Left hindlimb (tissue), 1 donor: ENCODE measurements at places on chromosomes 6 and 20.
A peak's percentile ranks its signal among the peaks of the same experiment; 100 is the strongest.

DNA sequence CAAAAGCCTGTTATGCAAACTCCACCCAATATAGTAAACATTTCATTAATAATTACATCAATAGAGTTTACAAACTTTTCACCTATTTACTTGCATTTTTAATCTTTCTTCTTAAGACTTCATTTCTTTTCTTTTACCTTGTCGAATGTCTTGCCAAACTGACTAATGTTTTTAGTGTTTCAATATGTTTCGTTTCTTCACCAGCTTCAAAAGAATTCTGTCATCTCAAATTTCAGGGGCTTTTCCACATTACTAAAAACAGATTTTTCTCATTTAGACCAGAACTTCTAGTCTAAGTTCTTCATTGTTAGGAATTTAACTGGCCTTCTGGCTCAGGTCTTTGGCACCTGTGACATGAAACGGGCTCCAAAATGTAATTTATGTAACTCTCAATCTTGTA, 196.5 kb downstream of the ARHGAP18 start:
- DNase-seq = no peak

GRCh38 chr20:43821795-43822194, 92.9 kb upstream of the TOX2 start:
- DNase-seq = no peak

- DNase-seq = no peak
Measured at GRCh38 chr20:23544133-23544532, 24.2 kb downstream of the CST9L start.

DNA sequence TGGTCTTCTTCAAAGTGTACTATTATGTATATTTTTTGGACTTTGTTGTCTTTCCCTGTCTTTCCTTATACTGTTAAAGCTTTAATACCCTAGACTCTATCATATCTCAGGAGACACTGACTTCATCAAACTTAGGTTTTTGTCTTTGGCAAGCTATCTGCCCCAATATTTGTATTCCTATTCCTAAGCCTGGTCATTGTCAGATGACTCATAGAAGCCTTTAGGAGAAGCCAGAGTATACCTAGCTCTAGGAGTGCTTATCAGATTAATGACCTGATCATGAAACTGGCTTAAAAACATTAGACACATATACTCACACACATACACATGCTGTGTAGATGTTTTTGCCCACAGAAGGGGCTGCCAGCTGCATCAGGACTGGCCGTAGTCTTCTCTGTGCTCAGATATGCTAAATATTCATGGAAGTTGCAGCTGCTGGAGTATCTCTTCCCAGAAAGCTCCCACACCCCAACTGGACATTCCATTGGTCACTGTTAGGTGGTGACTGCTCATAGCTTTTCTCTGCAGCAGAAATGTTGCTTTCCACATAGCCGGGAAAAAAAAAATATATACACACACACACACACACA, 102.0 kb downstream of the ANKS1A start:
- peak; percentile 43 for DNase-seq

GRCh38 chr6:36235309-36235708, 34.6 kb upstream of the PNPLA1 start:
- no peak for DNase-seq

- DNase-seq = no peak
Measured at GRCh38 chr6:38088829-38089228, 269.3 kb downstream of the ZFAND3 start.

GRCh38 chr20:50590348-50590664, 80.1 kb downstream of the PTPN1 start:
- DNase-seq = no peak

- DNase-seq = no peak
Measured at GRCh38 chr6:117481926-117482239, 591 bp upstream of the DCBLD1 start.

DNA sequence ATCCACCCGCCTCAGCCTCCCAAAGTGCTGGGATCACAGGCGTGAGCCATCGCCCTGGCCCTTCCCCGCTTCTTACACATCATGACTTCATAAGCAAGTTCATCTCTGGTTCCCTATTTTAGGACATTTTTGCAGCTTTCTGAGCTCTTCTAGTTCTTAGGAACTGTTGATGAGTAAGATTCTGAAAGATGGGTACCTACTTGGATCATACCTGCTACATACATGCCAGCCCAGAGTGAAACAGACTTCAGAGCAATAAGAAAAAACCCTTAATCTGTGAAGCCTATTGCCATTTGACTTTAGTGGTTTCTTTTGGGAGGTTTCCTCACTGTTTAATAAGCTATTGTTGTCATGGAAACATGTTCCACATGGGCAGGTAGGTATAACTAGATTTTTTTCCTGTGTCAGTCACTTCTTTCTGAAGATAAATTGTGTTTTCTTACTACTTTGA, 27.9 kb upstream of the TMEM217 start:
- DNase-seq = no peak

- peak; percentile 92 for DNase-seq
Measured at GRCh38 chr6:31736021-31736767, at the start of gene CLIC1. TSS of gene CLIC1 (minus strand) at chr6:31736530. CDS start at chr6:31736300, 230 bp downstream.

- peak; percentile 41 for DNase-seq
Measured at GRCh38 chr20:25470045-25470444, 62.6 kb downstream of the GINS1 start.

DNA sequence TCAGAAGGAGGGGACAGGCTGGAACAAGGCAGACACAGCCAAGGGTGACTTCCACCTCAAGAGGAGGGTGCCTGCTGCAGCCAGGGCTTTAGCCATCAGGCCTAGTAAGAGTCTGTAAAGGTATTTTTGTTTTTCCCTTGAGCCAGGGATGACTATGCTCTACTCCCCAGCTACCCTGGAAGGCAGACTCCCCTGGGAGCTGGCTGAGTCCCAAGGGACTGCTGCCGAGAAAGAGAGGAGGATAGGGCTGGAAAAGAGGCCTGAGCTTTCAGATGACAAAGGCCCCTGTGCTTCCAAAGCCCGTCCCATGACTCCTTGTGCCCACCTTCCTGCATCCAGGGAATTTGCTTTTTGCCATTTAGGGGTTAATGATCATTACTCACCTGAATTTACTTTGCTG, 14.0 kb upstream of the GSTA4 start:
- no peak for DNase-seq

DNA sequence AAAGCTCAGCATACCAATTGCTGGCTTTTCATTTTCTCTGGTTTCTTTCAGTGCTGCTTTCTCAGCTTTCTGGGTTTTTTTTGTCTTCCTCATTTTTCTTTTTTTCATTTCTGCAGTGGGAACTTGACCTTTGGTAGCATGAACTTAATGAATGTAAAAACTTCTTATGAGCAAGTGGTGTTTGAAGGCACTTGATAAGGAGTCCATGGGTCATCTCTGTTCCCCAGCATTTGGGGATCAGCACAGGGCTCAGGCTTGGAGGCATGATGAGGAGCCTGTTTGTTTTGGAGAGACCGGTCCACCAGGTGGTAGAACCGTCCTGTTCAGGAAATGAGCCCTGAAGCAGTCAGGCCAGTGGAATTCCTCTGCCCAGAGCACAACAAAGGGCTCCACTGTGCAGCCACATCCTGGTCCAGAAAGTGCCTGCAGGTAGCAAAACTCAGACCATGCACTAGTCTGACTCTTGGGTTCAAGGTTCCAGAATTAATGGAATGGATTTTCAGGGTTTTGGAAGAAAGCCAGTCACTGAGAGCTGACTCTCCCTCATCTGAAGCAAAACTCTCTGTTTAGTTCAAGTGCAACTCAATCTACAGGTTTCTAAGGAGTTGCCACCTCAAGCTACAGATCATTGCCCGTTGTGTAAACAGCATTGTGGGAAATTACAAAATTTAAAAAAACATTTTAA, 52.3 kb upstream of the ADGRF1 start:
- no peak for DNase-seq

- no peak for DNase-seq
Measured at GRCh38 chr6:146937316-146937715, 266.9 kb upstream of the STXBP5 start.

DNA sequence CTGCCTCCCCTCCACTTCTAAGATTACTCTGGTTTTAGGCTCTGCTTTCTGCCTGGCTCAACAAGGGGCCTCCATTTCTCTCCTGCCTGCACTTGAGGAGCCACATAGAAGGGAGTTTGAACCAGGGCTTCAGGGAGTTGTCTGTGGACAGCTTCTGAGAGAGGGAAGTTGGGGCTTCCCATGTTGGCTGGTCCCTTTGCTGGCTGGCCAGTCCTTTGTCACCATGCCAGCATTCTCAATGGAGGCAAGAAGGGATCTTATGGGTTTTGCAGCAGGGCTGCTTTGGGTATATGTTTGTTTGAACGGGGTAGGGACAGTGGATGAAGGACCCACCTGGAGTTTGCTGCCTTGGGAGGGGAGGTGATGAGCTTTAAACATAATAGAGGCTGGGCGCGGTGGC, 124.9 kb downstream of the CARMIL1 start:
- no peak for DNase-seq

DNA sequence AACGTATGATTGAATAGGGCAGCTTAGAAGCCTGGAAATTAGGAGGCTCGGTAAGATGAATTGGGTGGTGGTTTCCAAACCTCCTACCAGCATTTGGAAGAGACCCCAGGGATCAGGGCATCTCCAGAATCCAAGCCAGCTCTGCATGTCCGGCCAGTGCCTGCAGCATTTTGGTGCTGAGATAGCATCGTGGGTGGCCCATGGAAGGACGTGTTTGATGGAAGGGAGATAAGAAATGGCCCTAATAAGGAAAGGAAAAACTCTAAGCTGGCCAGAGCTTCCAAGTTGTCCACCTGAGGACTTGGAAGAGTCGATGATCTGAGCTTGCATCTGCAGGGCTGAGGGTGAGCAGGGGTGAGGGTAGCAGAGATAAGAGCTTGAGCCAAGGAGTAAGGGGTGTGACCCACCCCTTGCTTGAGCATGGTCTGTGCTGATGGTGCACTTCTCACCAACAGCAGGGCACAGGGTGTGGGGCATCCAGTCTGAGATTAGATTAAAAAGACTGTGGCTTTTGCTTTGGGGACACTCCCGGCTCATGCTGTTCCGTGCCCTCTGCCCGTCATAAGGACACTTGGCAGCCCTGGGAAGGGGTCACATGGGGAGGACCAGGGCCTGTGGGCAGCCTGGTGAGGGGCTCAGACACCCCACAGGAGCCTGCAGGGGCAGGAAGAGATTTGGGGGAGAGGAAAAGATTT, 213.2 kb downstream of the ERMARD start:
- DNase-seq = no peak

- DNase-seq = peak; percentile 15
Measured at GRCh38 chr20:25288291-25289181, 40.7 kb downstream of the PYGB start.

DNA sequence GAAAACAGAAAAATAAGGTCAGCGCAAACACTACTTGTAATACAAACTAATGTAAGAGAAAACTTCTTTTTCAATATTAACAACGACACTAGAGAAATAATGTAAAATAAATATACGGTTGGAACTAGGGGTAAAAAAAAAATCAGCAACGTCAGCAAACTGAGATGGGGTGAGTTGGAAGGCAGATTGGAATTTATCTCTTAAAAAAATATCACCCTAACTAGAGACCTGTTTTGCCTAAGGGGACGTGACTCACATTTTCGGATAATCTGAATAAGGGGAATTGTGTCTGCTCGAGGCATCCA, 705 bp upstream of the UTRN start:
- DNase-seq = no peak

- no peak for DNase-seq
Measured at GRCh38 chr20:64047968-64048401, 1.5 kb downstream of the SOX18 start.

GRCh38 chr6:43833223-43833995, 63.4 kb downstream of the VEGFA start:
- peak; percentile 18 for DNase-seq

- DNase-seq = no peak
Measured at GRCh38 chr20:55086421-55086820, 611.0 kb downstream of the DOK5 start.

GRCh38 chr20:37877832-37878772, 24.8 kb upstream of the VSTM2L start:
- DNase-seq = no peak

DNA sequence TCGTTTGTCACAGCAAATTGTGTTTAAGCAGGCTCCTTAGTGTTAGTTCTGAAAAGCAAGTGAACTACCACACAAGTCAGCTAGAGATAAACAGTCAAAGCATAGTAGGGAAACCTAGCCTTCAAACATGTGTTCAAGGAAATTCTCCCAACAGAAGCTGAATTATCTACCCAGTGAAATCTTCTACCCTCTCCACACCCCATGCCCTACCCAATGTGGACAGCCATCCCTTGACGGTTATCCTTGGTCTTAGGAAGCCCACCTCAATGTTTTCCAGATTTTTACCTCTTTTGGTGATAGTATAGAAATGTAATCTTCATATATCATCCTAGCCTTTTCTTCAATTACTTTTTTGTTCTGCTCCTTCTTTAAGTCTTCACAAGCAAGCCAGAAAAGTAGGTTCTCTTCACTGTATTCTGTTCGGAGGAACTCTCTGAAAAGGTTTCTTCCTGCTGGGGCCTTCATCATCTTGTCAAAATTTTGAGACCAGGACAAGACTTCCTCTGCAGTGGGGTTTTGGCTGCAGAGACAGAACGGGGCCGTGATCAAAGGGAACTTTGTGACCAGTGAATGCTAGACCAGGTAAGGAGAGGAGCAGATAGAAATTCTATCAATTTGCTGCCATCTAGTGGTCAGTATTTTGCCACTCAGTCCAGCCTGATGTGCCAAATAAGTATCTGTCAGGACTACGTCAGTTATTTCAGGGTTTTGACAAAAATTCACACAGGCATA, 21.6 kb upstream of the MTRF1L start:
- no peak for DNase-seq

GRCh38 chr6:152380351-152380767, 256.8 kb downstream of the SYNE1 start:
- peak; percentile 38 for DNase-seq

DNA sequence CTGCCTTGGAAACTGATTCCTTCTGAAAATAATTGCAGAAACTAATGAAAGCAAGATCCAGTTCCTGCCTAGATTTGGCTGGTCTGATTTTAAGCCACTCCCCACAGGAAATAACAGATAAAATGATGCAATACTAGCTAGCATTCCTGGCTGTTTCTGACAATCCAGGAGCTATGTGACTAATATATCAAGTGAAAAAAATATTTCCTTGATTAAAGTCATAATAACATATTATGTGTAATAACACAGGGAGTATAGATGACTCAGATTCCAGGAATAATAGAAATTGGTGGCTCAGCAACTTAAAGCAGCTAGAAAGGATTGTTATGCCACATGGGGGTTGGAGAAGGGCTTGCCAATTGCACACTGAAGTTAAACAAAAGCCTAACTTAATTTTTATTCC, 182.7 kb upstream of the SALL4 start:
- DNase-seq = no peak

DNA sequence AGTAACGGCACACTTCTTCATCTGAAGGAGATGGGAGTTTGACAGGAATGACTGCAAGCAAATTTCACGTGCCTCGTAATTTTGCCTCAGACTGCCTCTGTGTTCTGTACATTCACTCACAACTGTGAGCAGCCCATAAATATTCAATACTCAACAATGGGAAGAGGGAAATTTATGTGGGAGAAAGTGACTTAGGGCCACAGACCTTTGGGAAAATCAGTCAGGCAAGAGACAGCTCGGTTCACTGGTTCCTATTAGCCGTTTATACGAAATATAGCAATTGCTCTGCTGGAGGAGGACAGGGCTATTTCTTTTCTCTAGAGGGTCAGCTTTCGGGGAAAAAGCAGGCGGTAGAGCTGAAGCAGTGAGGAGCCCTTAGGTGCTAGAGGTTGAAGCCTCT, 28.0 kb downstream of the OPN5 start:
- DNase-seq = no peak
